Effector memory CD8-positive, alpha-beta T cell (primary cell): ENCODE measurements at places on chromosomes 7 and 10.

- peak; percentile 46 for DNase-seq
- H3K27ac ChIP-seq = peak overlapping the region; percentile 97
- H3K4me3 ChIP-seq = peak overlapping the region; percentile 90
- H3K4me1 ChIP-seq = peaks cover 27% of the 10 kb centered on the region
These were observed 919 bp downstream of the MAFK start for GRCh38 chr7:1531263-1531978.

GRCh38 chr7:48118041-48118440 is 29.0 kb downstream of the UPP1 start:
- H3K27me3 ChIP-seq = no peaks in the 10 kb centered on the region
- no peak for DNase-seq
- H3K36me3 ChIP-seq = no peaks in the 10 kb centered on the region
- H3K27ac ChIP-seq = no peak overlapping the region
- no peak overlapping the region for H3K4me3 ChIP-seq

GRCh38 chr10:51367127-51367526 is 292.8 kb downstream of the PRKG1 start:
- no peaks in the 10 kb centered on the region for H3K4me1 ChIP-seq
- DNase-seq = no peak
- H3K27me3 ChIP-seq = no peaks in the 10 kb centered on the region
- no peak overlapping the region for H3K4me3 ChIP-seq
- no peak overlapping the region for H3K27ac ChIP-seq

DNA sequence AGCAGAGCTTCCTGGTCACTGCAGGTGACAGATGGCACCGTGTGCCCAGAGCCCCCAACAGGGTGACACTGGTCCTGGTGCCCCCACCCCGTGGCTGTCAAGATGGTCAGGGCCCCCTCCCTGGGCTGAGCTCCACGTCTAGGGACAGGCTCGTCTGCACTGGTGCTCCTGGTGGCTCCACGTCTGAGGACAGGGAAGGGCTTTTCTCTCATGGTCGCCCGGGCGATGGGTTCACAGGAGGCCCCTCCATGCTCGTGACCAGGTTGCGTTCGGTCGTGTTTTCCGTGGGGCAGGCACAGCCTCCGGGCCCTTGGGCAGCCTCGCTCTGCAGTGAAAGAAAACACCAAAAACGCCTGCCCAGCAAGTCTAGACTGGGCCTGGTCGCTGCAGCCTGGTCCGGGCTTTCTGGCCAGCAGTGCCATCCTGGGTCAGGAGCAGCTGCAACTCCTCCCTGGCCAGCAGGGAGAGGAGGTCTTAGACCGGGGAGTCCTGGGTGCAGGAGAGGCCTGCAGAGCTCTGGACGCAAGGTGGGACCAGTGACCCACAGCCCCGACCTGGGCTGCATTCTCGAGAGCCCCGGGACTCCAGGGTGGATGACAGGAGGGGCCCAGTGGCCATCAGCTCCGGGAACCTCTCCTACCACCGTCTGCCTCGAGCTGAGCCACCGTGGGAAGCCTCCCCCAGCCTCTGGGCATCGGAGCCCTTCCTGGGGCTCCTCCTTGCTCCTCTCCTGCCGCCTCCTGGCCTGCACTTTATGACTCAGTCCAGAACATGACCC is 27.9 kb upstream of the UTF1 start:
- no peak for DNase-seq
- no peaks in the 10 kb centered on the region for H3K36me3 ChIP-seq
- no peaks in the 10 kb centered on the region for H3K4me1 ChIP-seq
- no peak overlapping the region for H3K27ac ChIP-seq
- no peak overlapping the region for H3K4me3 ChIP-seq

DNA sequence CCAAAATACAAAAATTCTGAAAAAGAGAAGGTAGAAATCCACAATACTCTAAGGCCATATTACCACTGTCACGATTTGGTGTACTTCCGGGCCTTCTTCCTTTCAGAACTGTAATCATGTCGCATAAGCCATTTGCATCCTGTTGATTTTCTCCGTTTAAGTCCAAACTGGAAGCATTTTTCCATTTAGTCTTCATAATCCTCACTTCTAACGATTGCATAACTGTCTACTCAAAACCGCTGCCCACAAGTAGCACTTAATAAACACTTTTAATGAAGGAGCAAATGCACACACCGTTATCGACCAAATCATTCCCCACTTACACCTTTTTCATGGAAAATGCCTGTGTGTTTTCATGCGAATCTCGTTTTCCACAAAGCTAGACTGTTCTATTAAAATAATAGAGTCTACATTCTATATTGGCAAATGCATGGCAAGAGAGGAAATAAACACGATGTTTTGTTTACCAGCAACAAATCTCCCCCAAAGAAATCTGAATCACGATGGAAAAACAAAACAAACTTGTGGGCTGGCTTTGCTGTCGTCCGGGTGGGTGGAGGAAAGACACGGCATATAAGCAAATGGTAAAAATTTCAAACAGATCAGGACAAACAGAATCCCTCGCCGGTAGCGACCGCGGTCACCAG is 1.0 kb downstream of the ATE1 start:
- H3K36me3 ChIP-seq = peaks cover 20% of the 10 kb centered on the region
- H3K27ac ChIP-seq = peak overlapping the region; percentile 91
- peaks cover 36% of the 10 kb centered on the region for H3K4me1 ChIP-seq
- no peak for DNase-seq

DNA sequence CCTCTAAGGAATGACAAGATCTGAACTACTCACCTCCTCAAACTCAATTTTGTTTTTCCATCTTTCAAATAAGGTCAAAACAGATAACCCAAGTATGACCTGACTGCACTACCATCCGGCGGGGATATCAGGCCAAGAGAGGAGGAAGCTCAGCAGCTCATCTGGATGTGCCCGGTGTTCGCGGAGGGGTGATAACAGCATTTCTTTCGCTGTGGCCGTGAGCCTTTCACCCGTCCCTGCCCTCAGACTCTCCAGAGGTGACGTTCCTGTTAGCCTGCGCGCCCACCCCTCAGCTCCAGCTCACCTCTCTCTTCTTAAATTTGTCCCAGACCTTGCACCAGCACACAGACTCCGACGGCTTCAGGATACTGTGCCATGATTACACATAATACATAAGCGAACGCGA is 526 bp downstream of the ZNF248 start:
- DNase-seq = no peak
- peak overlapping the region; percentile 97 for H3K27ac ChIP-seq
- H3K36me3 ChIP-seq = peaks cover 15% of the 10 kb centered on the region
- H3K4me1 ChIP-seq = peaks cover 21% of the 10 kb centered on the region
- H3K27me3 ChIP-seq = no peaks in the 10 kb centered on the region

GRCh38 chr10:77601488-77601887 is 36.1 kb downstream of the KCNMA1 start:
- no peak overlapping the region for H3K27ac ChIP-seq
- H3K4me1 ChIP-seq = peaks cover 6% of the 10 kb centered on the region
- H3K36me3 ChIP-seq = peaks cover 3% of the 10 kb centered on the region
- H3K4me3 ChIP-seq = no peak overlapping the region
- peaks cover 11% of the 10 kb centered on the region for H3K27me3 ChIP-seq

- H3K4me3 ChIP-seq = no peak overlapping the region
- no peaks in the 10 kb centered on the region for H3K36me3 ChIP-seq
- H3K27me3 ChIP-seq = peaks cover 7% of the 10 kb centered on the region
- no peaks in the 10 kb centered on the region for H3K4me1 ChIP-seq
- H3K27ac ChIP-seq = no peak overlapping the region
- DNase-seq = no peak
These were observed 15.1 kb upstream of the ATE1 start for GRCh38 chr10:121942749-121943416.

DNA sequence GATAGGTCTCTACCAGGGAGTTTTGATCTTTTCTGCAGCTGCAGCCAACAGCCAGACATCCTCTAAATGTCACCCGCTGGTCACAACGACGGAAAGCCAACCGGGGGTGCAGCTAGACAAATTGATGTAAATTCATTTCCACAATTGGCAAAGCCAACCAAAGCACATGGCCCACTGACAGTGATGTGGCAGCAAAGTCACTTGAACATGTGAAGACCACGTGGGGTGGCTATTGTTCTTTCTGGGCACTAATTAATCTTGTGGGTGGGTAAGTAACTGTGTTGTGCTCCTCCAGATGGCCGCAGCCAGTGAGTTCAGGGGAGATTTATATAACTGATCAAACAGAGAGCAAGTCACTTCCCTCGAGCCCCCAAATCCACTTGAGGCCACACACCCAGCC is 354.1 kb downstream of the ANKRD30A start:
- DNase-seq = no peak
- H3K36me3 ChIP-seq = no peaks in the 10 kb centered on the region

DNA sequence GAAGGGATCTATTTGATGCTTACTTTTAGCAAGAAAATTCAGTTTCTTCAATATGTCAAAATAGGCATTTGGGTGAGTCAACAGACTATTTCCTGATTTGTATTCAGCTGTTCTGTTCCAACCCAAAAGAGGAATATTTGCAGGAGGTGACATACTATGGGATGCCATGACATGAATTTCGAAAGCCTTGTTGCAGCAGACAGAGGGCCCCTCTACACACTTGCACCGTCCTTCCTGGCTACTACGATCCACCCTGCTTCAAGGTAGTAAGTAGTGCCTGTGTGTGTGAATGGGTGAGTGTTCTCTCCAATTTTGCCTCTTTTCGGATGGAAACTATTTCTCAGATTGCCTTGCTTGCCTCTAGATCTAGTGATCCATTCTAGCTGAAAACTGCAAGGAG is 413.0 kb upstream of the ADARB2 start:
- no peak for DNase-seq
- H3K36me3 ChIP-seq = no peaks in the 10 kb centered on the region
- no peaks in the 10 kb centered on the region for H3K4me1 ChIP-seq
- H3K4me3 ChIP-seq = no peak overlapping the region
- no peak overlapping the region for H3K27ac ChIP-seq

GRCh38 chr10:33661580-33662336 is 327.3 kb upstream of the NRP1 start:
- H3K4me1 ChIP-seq = no peaks in the 10 kb centered on the region
- H3K4me3 ChIP-seq = no peak overlapping the region
- H3K27me3 ChIP-seq = peaks cover 43% of the 10 kb centered on the region
- no peak for DNase-seq
- no peaks in the 10 kb centered on the region for H3K36me3 ChIP-seq
- no peak overlapping the region for H3K27ac ChIP-seq

- H3K4me3 ChIP-seq = no peak overlapping the region
- no peak overlapping the region for H3K27ac ChIP-seq
- DNase-seq = no peak
- H3K36me3 ChIP-seq = no peaks in the 10 kb centered on the region
- no peaks in the 10 kb centered on the region for H3K4me1 ChIP-seq
These were observed 509.8 kb downstream of the SUGCT start for GRCh38 chr7:40644454-40645188.

DNA sequence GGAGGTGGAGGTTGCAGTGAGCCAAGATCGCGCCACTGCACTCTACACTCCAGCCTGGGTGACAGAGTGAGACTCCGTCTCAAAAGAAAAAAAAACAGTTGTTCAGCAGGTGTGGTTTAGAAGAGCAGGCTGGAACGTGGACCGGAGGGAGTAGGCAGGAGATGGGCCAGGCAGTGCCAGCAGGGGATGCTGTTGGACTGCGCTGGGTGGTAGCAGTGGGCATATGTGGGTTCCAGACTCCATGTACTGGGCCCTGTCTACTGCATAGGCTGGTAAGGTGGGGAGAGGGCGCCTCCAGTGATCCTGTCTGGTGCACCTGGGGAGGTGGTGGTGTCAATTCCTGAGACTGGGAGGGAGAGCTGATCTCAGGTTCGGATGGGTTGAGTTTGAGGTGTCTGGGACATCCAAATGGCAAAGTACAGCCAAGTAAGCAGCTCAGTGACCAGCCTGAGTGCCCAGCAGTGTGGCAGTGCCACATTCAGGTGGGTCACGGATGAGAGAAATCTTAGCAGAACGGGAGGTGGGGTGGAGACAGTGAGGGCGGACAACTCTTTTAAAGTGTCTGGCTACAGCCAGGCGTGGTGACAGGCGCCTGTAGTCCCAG is 25.9 kb downstream of the SFXN4 start:
- H3K4me1 ChIP-seq = peaks cover 7% of the 10 kb centered on the region
- H3K27ac ChIP-seq = no peak overlapping the region
- H3K27me3 ChIP-seq = no peaks in the 10 kb centered on the region
- H3K4me3 ChIP-seq = no peak overlapping the region
- H3K36me3 ChIP-seq = peaks cover 14% of the 10 kb centered on the region

DNA sequence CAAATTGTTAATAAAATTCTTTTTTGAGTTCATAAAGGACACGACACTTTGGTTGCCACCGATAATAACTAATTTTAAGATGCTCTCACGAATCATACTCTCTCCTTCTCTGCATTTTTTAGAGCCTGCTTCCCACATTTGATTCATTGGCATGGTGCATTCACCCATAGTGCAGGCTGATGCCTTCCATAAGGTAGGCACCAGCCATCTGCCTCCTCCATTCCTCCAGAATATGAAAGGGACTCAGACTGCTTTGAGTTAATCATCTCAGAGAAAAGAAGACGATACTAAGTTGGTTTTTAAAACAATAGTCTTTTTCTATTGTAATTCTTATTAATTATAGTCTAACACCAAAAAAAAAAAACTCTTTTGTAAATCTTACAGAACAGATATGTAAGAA is 33.9 kb upstream of the LRRN3 start:
- no peak for DNase-seq
- H3K4me3 ChIP-seq = no peak overlapping the region
